ENCODE measurements at places on chromosomes 1 and 21.

DNA sequence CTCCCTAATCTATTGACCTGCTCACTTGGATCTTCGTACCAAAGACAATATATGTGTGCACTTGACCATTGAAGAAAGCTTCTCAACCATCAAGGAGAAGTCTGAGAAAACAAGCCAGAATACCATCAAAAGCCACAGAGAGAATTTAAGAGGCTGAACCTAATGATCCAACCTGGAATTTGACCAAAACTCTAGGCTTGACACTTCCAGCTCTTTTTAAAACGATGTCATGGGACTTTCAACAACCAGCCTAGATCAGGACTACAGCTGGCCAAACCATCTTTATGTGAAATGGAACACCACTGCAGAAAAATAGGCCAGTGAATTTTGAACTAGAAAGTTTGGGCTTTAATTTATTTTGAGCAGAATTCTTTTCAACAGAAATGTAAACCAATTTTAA, 444.4 kb downstream of the LTN1 start:
- no peak for DNase-seq

- no peak for DNase-seq
These were observed 53.0 kb upstream of the ARTN start for GRCh38 chr1:43880604-43881003.

DNA sequence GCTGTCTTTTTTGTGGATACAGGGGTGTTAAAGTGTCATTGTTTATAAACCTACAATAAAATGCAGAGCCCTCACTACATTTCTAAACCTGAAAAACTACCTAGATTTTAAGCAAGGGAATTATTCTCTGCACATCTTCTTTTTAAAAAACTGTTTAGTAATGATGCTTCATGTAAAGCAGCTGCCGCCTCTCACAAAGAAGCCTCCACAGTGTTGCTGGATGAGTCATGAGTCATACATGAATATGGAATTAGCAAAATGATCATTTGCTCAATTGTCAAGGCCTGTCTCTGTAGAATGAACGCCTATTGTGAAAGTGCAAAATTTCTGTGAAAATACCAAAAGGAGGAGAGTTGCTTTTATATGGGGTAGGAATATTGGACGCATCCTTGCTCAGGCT, 259.5 kb upstream of the CHRM3 start:
- DNase-seq, result no peak

GRCh38 chr1:103265551-103265950, 157.2 kb upstream of the COL11A1 start:
- DNase-seq, result no peak

DNA sequence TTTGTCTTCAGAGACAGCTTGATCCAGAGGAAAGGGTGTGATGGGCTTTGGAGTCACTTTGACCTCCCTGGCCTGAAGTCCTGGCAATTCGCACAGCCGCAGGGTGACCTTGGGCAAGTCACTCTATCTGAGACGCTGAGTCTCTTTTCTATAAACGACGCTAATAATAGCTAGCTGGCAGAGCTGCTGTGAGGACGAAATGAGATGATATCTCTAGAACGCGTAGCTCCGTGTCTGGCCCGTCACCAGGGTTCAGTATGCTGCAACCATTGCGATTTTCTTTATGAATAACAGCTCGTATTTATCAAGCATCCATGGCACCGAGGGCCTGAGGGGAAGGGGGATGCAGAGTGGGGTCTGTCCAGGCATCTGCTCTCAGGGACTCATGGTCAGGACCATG, 58.7 kb downstream of the IGSF21 start:
- DNase-seq, result no peak

GRCh38 chr1:59136541-59137275, 160.2 kb upstream of the FGGY start:
- no peak for DNase-seq

All from activated naive CD4-positive, alpha-beta T cell treated with anti-CD3 and anti-CD28 coated beads for 36 hours (primary cell).